ENCODE measurements at places on chromosomes 6 and 20.

- no peaks in the 10 kb centered on the region for H3K27me3 ChIP-seq
- H3K4me1 ChIP-seq, result no peaks in the 10 kb centered on the region
- no peak overlapping the region for H3K4me3 ChIP-seq
- H3K36me3 ChIP-seq, result no peaks in the 10 kb centered on the region
- no peak for DNase-seq
Observed at GRCh38 chr6:158010591-158011477, 29.2 kb downstream of the SYNJ2 start.

GRCh38 chr6:89582669-89583325 is 55.8 kb downstream of the LYRM2 start:
- DNase-seq, result no peak
- no peak overlapping the region for H3K27ac ChIP-seq

GRCh38 chr6:97128507-97128906 is 154.5 kb downstream of the MMS22L start:
- DNase-seq, result no peak
- H3K4me3 ChIP-seq, result no peak overlapping the region
- no peaks in the 10 kb centered on the region for H3K36me3 ChIP-seq
- H3K4me1 ChIP-seq, result no peaks in the 10 kb centered on the region
- no peak overlapping the region for H3K27ac ChIP-seq

GRCh38 chr20:63253438-63254231 is 628 bp downstream of the NKAIN4 start:
- peaks cover 70% of the 10 kb centered on the region for H3K27me3 ChIP-seq
- peak overlapping the region; percentile 4 for H3K4me3 ChIP-seq
- H3K36me3 ChIP-seq, result no peaks in the 10 kb centered on the region
- no peaks in the 10 kb centered on the region for H3K4me1 ChIP-seq

GRCh38 chr6:7624796-7625710 is 35.1 kb downstream of the SNRNP48 start:
- H3K4me3 ChIP-seq, result no peak overlapping the region
- no peak overlapping the region for H3K27ac ChIP-seq
- DNase-seq, result no peak
- no peaks in the 10 kb centered on the region for H3K4me1 ChIP-seq
- no peaks in the 10 kb centered on the region for H3K27me3 ChIP-seq

- H3K27me3 ChIP-seq, result no peaks in the 10 kb centered on the region
- H3K4me1 ChIP-seq, result peaks cover 7% of the 10 kb centered on the region
- no peaks in the 10 kb centered on the region for H3K36me3 ChIP-seq
- H3K4me3 ChIP-seq, result no peak overlapping the region
Observed at GRCh38 chr6:145028144-145028818, 707.0 kb downstream of the EPM2A start.

All from cardiac muscle cell (in vitro differentiated cells and primary cell).